ENCODE measurements at places on chromosomes 3 and 15.

DNA sequence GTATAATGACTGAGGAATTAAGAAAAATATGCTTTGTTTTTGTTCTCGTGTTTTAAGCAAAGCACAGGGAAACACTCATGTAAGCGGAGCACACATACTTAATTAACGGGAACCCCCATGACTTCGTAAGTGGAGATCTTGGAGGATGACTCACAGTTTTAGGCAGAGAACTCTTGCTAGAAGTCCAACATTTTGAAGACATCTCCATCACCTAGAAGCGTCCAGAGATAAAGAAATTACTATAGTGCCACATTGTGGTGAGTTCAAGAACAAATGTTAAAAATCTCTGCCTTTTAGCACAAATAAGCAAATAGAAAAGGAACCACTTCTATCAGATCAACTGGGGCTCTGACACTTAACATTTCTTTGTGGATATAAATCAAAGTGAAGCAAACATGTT, 194.1 kb upstream of the ARHGEF26 start:
- DNase-seq, result no peak

GRCh38 chr3:129199366-129199765, 15.7 kb upstream of the CNBP start:
- DNase-seq, result no peak

DNA sequence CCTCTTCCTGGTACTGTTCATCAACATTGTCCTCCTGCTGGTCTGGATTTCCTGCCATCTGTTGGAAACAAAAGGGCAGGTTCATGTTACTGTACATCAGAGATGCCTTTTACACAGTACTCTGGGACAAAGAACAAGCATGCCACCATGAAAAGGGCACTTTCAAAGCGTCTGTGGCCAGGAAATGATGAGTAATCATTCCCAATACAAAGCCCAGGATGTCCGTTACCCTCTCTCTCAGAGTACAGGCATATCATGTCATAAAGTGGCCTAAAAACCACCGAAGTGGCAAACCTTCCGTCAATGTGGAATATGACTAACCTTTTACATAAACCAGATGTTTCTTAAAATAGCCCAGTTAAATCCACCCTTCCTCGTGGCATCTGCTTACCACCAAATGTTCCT, 71.2 kb downstream of the GOLIM4 start:
- no peak for DNase-seq

- no peak for DNase-seq
Measured at GRCh38 chr3:149560617-149561016, 86.1 kb downstream of the TM4SF4 start.

DNA sequence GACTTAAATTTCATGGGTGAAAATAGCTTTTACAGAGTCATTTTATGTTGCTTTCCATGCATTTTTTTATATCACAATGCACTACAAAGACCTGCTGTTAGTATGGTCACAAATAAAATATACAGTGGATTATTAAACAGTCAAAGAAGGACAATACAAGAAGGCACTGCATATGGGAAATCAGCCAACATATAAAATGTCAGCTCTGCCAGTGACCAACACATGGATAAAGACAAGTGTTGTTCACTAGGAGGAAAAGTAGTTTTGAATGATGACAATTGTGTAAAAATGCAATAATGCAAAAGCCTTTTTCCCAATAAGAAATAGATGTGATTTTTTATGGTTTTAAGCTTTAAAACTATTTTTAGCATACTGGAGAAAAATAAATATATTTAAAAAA, 425.3 kb upstream of the CBLB start:
- DNase-seq, result no peak

DNA sequence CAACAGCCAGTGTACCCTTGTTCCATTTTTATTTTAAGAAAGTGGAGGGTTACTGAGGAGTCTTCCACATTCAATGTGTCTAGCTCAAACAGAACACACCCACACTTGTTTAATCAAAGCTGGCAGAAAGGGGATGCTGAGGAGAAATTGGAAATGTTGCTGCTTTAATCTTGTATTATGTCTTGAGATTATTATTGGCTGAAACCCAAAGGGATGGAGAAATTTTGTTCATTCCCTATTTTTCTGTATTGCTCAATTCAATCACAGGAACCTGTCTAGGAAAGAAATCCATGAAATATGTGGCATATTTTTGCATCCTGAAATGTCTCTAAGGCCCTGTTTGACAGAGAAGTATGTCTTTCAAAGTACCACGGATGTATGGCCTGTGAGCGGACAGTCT, 238.0 kb downstream of the MYRIP start:
- no peak for DNase-seq

GRCh38 chr3:99683465-99683864, 45.1 kb downstream of the COL8A1 start:
- no peak for DNase-seq

- no peak for DNase-seq
Measured at GRCh38 chr3:197456261-197457091, 99.3 kb downstream of the BDH1 start.

DNA sequence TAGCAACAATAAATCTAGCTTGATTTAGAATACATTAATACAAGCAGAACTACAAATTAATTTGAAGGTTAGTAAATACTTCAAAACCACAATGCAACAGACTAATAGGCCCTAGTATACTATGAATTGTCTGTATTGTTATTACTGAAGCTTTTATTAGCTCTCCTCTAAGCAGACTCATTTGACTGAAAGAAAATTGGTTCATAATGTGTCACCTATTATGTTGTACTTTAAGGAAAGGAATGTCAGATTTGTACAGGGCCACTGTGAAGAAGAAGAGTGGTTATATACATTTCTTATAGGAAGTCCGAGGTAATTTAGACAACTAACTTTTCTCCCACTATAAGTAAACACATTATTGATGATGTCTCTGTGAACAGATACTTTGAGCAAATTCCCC, 954.5 kb downstream of the ZPLD1 start:
- DNase-seq, result no peak

- DNase-seq, result no peak
Measured at GRCh38 chr3:30811151-30811795, 83.2 kb downstream of the GADL1 start.

Data from GM12864 (cell line).